Left renal pelvis (tissue), 4 donors: ENCODE measurements at places on chromosomes 1 and 21. TPM values are rescaled to one million over a fixed set of nuclear protein-coding genes. Genes with fewer than 3 reads are reported as not detected.

GRCh38 chr1:101356604-101357443 lies 120.0 kb downstream of the S1PR1 start:
- DNase-seq: no peak

- peak; percentile 6 for DNase-seq
Observed at GRCh38 chr1:233295237-233295974, at the start of gene PCNX2. Gene PCNX2 (minus strand): TSS chr1:233295725. CDS start chr1:233295478, 247 bp downstream.

LCE1C gene
- not detected for polyA plus RNA-seq

DNA sequence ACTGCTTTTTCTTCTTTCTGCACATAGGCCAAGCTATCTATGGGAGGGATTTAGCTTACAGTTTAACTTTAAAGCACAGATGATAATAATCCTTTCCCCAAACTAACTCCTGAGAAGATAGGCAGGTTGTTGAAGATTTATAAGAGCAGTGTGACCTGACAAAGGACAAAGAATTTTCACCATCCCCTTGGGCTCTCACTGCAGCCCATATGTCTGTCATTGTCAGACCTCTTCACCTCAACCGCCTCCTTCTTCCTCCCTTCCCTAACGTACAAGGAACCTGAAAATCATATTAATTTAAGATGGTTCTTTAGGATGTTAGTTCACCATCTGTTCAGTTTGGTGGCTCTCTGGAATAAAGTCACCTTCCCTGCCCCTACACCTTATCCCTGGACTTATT lies 5.0 kb downstream of the RNU1-2 start:
- DNase-seq: no peak

DNA sequence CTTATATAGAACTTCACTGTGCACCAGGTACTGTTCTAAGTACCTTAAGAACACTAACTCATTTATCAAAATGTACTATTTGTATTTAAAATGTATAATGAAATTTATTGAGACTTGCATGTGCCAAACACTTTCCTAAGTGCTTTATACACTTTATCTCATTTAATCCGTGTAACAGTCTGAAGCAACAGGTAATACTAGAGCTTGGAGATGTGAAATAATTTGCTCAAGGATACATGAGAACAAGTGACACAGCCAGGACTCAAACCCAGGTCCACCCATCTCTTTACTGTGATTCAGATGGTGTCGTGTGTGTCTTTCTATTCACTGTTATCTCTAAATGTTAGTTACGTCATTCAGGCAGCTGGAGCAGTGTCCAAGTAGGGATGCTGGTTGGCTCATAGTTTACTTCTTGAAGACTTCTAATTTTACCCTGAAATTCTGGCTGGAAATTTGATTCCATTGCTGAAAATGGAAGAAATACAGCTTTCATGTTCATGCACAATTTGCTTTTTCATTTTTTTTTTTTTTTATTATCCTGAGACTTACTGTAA lies 169.7 kb upstream of the UBE2U start:
- no peak for DNase-seq
